Amniotic stem cell (primary cell): ENCODE measurements at places on chromosomes 5 and 9.
A peak's percentile ranks its signal among the peaks of the same experiment; 100 is the strongest.

GRCh38 chr5:121596882-121597281 is 254.8 kb upstream of the FTMT start:
- no peak for DNase-seq

DNA sequence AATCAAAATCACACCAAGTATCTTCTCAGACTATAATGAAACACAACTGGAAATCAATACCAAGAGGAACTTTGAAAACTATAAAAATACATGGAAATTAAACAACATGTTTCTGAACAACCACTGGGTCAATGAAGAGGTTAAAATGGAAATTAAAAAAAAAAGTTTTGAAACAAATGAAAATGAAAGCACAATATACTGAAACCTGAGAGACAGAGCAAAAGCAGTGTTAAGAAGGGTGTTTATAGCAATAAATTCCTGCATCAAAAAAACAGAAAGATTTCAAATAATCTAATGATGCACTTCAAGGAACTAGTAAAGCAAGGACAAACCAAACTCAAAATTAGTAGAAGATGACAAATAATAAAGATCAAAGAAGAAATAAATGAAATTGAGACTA is 92.0 kb downstream of the TMEM232 start:
- no peak for DNase-seq

DNA sequence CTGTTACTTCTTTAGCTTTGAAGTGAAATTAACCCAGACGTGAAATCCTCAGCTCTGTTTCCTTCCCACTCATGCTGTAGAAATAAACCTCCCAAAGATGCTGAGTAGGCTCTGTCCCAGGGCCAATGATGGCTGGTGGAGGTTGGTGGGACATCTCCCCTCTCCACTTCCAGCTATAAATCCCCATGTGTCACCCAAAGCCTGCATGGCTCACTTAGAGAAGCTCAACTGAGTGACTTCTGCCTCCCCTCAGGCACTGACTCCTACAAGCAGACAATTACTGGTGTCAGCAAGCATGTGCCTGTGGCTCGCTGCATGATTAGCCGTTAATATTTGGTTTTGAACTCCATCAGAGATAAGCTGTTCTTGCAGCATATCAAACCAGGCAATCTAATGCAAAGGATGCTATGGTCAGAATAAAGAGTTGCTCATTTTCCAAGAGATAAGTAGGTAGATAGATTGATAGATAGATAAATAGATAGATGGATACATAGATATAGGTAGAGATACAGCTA is 569.5 kb upstream of the WWC1 start:
- DNase-seq, result no peak

DNA sequence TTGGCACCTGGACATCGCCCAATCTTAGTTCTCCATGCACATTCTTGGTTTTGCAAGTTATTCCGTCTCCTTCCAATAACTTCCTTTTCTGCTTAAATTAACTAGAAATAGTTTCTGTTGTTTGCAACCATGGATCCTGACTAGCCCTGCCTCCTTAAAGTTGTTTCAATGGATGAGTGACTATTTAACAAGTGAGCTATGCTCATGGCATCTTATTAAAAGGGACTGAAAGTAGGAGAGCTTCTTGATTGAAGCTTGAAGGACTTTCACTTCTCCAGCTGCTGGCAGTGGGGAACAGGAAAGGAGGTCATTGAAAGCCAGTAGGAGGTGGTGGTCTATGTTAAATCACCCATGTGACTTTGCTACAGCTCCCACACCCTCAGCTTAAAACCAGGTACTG is 466.8 kb downstream of the ARHGEF28 start:
- no peak for DNase-seq

DNA sequence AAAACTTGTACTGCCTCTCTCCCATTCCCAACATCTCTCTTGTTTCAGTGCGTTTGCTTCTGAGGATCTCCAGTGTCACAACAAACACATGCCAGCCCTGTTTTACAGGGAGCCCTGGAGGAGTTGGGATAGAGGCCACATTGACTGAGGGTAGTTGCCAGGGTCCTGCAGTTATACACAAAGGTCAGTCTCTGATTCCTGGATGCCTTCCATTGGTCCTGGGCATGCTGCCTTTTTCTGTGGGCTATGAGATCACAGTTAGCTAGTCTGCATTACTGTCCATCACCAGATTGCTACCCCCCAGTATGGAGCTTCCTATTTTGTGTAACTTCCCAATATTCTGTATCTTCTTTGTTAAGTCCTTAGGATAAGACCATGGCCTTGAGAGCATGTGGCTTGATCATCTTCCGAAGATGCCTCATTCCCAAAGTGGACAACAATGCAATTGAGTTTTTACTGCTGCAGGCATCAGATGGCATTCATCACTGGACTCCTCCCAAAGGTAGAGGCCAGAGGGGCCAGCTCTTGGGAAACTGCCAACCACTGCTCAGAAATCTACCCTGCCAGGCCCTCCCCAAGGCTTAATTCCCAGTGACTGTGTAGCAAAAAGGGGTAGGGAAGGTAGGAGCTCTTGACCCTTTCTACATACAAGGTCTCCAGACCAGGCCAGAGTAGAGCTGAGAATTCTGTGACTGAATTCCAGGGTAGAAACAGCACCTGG is 9.5 kb downstream of the NUDT2 start:
- no peak for DNase-seq

- no peak for DNase-seq
These were observed 58.1 kb downstream of the ANKRD55 start for GRCh38 chr5:56175021-56175420.

GRCh38 chr5:120465436-120465961 is 1.4 kb downstream of the PRR16 start:
- DNase-seq, result peak; percentile 20

- no peak for DNase-seq
These were observed 80.8 kb upstream of the GRHPR start for GRCh38 chr9:37341704-37342103.

DNA sequence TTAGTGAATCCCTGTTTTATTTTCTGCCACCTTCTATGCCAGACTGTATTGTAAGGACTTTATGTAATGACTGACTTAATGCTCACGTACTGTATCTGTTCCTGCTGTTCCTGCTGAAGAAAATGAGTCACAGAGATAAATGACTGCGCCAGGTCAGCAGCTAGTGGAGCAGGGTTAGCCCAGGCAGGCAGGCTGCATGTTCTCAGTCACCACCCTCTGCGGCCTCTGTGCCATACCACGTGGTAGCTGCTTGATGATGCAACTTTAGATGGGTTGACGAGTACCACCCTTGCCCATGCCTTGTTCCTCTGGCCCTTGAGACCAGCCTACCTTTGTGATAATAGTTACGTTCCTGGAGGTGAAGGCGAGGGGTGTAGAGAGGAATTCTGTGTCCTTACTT is 161.9 kb downstream of the TRIO start:
- DNase-seq, result no peak

DNA sequence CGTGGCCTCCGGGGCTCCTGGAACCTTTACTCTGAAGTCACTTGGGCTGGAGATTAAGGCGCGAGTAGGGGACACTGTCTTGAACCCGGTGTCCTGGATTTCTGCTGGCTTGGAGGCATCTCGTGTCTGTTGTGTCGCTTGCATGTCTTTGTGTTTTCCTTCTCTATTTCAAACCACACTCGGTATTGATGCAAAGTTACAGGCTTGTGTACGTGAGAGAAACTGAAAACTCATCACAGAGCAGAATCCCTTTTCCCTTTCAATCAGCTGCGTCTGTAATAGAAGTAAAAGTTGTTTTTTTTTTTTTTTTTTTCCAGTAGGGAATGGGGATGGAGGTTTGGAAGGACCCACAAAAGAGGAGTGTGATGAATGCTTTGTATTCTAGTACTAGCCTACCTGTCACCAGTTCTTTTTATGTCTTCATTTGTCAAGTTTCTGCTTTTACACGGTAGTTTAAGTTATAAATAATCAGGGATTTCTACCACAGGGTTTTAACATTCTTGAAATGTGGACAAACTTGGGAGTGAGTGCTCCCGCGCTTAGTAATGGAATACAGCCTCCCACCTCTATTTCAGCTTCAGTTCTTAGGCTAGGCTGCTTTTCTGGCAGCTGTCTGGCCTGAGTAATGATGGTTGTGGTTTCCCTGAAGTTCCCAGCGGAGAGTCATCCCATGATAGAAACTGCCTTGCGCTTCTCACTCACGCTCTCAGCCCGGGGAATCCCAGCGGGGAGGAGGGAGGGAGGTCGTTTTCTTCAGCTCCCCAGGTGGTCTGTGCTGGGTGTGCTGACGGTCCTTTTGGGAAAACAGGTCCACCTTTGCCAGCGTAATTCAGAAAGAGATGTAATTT is 763 bp downstream of the TJP2 start:
- peak; percentile 92 for DNase-seq

DNA sequence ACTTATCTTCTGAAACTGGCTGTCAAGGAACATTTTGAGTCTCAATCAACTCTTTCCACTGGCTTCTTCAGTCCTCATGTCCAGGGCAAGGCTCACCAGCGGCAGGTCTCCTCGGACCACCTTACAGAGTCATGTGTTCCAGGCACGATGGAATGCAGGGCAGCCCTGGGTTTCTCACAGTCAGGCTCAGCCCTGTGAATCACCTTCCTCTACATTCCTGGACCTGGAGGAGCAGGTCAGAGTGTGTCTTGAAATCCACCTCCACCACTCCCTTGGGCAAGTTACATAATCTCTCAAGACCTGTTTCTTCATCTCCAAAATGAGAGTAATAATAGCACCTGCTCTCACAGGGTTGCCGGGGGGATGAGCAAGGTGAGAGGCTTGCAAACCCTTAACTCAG is 16.0 kb downstream of the ENC1 start:
- no peak for DNase-seq

DNA sequence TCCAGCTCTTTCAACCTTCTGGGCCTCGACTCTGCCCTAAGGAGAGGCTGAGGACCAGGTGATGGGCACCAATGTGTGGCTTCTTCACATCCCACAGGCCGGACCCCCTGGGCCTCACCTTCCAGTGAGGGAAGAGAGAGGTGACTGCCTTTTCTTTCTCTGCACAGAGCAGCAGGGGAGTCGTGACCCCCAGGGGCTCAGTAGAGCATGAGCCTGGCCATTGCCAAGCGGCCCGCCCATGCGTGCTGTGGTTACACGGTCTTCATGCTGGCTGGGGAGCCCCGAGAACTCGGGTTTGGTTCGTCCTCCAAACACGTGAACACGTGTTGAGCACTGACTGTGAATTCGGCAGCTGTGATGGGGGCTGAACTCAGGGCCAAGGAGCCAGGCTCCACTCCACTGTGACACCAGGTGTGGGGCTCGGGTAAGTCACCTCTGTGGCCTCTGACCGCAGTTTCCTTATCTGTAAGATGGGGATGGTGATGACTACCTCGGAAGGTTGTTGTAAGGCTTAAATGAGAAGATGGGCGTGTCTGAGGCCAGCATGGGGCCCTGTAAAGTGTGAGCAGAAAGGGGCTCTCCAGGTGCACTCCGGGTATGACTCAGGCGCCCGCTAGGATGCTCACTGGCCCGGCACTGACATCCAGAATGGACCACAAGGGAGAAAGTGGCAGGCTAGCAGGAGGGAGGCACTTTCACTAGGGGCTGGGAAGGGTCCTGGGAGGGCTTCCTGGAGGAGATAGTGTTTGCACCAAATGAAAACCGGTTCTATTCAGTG is 13.4 kb upstream of the GRHPR start:
- DNase-seq, result no peak

DNA sequence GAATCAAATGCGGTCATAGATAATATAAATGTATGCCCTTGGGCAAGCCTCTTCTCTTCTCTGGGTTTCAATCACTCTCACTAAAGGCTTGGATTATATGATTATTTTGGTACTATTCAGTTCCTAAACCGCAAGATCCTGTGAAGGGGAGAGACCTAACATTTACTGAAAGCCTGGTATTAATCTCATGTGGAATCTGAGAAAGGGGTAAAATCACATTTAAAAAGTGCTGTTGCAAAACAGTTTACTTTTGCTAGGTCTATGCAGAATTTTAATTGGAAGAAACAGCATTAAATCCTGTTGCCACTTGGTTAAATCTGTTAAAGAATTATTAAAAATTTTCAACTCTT is 50.7 kb downstream of the SLC44A1 start:
- no peak for DNase-seq

DNA sequence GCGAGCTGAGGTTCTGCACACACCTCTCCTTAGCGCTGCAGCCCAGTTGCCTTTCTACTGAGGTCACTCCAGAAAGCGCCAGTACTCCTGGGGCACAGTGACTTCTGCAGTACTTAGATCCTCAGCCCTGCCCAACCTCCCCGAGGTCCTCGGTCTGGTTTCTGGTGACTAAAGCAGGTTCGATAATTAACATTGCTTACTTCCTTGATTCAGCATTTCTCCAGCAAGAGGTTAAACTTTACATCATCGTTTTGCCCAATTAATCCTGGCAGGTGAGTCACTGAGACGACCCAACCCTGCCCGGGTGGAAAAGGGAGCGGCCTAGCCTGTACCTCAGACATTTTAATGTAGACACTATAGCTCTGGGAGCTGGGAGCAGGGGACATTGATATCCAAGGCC is 77.6 kb downstream of the PLAC8L1 start:
- DNase-seq, result no peak

- no peak for DNase-seq
These were observed 185.5 kb downstream of the SMC2 start for GRCh38 chr9:104279535-104280177.

GRCh38 chr9:71781391-71781790 is 13.1 kb upstream of the CEMIP2 start:
- no peak for DNase-seq

- DNase-seq, result no peak
These were observed 6.8 kb upstream of the ANGPTL2 start for GRCh38 chr9:127129073-127129717.

DNA sequence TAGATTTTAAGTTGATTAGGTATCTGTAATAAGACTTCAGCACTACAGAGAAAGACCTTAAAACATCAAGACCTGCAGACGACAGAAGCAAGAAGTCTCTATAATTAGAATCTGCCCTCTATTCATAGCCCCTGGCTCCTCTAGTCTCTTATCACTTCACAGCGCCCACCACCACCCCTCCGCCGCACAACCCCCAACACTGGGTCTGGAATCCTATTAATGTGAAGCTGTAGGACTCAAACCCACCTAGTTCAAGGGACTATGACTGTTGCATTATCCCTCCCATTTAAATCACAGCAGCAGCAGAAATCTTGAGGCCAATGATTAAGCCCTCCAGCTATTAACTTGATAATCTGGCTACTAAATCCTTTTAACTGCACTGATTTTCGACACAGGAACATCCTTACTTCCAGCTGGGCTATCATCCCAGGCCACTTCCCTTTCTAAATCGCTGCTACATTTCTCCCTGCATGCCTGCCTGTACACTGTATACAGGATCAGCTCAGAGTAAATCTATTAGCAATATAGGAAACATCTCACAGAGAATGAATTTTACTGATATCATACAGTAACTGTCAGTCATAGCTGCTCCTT is 159.5 kb upstream of the GRAMD2B start:
- no peak for DNase-seq

DNA sequence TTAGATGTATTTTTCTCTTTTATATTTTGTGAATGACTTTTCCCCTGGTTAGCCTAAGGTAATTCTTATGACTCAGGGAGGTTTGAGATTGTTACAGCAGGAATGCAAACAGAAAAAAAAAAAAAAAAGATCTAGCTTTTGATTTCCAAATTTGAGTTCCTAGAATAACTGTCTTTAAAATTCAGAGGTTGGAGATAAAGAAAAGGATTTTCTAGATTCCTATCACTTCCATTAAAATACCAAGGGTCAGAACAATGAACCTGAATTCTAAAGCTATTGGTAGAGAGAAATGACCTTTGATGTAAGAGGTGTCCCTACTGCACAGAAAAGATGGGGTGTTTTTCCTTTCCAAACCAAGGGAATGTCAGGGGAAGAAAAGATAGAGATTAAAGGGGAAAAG is 262.5 kb downstream of the DOCK8 start:
- DNase-seq, result no peak

- no peak for DNase-seq
These were observed 28.1 kb downstream of the TTC23L start for GRCh38 chr5:34866989-34867471.
